ENCODE measurements at places on chromosomes 1 and 21.

DNA sequence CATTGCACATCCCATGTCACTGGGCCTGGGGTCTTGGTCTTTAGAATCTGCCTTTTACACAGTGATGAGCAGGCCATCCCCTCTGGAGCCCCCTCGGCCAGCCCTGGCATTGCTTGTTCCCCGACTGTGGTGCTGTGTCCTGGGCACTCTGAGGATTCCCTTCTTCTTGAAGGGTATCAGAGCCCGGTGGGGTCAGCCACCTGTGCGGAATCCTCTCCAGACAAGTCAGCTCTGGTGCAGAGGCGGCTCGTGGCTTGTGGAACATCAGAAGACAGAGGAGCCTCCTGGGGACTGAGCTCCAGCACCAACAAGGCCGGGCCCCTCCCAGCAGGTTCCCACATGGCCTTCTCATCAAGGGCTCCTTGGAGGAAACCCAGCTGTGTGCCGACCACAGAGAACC, 57.9 kb upstream of the AJAP1 start:
- no peak for DNase-seq

- no peak for DNase-seq
Observed at GRCh38 chr21:35506352-35506751, 457.2 kb upstream of the RUNX1 start.

DNA sequence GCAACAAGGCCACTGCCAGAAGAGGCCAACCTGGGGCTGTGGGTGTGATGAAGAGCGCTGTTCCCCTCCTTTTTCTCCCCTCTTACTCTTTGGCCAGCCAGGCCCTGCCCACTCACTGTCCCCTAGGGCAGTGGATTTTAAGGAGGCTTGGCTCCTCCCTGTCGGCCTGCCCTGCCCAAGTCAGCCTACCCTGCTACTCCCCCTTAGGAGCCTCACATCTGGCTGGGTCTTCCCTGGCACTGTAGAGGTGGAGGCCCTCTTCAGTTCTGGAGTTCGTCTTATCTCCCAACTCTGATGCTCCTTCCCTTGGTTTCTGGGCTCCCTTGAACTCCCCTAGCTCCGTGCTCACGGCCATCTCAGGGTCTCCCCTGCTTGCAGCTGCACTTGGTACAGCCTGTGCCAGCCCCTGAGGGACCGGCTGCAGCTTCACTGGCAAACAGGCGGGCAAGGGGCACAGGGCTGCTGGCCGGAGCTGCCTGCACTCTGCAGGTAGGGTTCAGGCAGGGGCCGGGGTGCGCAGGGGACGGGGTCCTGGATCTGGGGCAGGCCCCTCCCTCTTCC, 4.0 kb downstream of the AMPD2 start:
- no peak for DNase-seq

DNA sequence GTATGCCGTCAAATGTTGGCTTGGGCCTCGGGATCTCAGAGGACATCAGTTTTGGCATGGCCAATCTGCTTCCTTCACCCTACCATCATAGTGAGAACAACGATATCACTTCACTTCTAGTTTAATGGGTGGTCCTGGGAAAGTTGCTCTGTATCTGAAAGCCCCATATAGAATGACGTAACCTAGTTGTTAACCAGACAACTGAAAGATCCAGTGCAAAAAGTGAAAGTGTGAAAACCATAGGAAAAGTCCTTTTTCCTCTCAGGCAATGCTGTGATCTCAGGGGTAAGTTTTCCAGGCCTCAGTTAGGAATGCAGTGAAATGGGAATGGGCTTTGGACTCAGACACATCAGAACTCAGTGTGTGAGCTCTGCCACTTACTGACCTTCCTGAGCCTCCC, 18.6 kb upstream of the ATP1B1 start:
- no peak for DNase-seq

- no peak for DNase-seq
Observed at GRCh38 chr1:84939151-84939550, 46.1 kb upstream of the LPAR3 start.

DNA sequence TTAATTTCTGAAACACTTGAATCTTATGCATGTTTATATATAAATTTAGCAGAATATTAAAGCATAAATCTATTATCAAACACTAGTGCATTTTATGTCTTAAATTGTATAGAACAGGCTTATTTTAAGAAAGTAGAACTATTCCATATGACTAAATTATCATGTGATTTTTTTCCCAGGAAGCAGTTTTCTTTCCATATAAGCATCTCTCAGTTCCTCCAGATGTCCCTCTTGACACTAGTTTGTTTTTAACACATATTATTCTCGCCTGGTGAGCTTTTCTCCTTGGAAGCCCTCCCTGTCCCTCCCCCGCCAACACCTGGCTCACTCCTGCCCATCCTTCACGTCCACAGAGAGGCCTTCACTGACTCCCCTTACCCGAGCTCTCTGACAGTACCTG, 48.3 kb upstream of the BCAR3 start:
- no peak for DNase-seq

GRCh38 chr1:84452436-84452835, 26.6 kb upstream of the RPF1 start:
- DNase-seq: no peak
